ENCODE measurements at places on chromosomes 1 and 21. TPM values are rescaled to one million over a fixed set of nuclear protein-coding genes. Genes with fewer than 3 reads are reported as not detected.

DNA sequence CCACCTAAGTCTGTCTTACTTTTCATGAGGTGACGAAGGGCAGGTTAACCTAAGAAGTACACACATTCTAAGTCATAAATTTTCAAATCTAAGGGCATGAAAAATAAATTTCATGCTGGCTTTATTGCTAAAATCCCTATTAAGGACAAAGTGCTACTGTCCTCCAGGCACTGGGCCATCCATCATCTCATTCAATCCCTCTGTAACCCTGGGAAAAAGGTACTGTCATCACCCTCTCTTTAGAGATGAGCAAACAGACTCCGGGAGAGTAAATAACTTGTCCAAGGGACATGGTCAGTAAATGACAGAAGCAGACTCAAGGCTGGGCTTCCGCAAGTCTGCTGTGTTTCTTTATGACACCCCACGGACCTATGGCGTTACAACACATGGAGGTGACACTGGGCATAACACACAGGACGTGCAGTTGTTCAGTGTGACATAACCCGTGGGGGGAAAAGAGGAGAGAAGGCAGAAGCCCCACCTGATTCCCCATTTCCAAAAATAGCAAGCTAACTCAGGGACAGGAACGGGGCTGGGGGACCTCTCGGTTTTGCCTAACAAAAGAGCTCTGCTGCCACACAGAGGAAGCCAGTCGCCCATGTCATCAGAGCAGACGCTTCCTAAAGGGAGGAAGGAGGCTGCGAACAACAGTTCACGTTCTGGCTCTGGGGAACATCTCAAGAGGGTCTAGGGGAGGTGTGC is 12.5 kb upstream of the SRM start:
- no peak for DNase-seq

DNA sequence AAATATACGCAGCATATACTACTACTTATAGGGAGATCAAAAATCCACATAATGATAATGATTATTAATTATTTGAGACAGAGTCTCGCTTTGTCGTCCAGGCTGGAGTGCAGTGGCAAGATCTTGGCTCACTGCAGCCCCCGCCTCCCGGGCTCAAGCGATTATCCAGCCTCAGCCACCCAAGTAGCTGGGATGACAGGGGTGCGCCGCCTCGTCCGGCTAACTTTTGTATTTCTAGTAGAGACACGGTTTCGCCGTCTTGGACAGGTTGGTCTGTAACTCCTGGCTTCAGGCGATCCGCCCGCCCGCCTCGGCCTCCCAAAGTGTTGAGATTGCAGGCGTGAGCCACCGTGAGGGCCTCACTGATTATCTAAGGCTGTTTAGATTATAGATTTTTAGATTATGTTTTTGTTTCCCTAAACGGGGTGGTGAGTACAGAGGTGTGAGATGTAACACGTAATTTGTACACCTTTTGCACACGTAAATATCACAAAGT is 548 bp upstream of the SLC25A33 start:
- no peak for DNase-seq

DNA sequence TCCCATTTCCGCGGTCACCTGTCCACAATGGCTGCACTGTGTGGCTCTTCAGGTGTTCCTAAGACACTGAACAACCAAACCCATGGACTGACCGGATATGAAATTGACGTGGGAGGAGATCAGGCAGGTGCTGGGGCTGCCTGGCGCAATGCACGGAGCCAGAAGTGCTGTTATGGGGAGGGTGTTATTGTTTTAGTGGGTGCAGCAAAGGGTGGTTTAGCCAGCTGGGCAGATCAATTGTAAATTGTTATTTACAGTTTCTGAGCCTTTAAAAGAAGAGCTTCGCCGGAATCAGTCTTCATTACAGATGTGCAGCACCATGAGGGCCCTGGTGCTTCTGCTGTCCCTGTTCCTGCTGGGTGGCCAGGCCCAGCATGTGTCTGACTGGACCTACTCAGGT is at the start of gene CA6:
CA6 (plus strand) TSS at position 301 of the 400 bp plus-strand sequence; CDS start at position 320, 19 bp downstream.
- DNase-seq = no peak

DNA sequence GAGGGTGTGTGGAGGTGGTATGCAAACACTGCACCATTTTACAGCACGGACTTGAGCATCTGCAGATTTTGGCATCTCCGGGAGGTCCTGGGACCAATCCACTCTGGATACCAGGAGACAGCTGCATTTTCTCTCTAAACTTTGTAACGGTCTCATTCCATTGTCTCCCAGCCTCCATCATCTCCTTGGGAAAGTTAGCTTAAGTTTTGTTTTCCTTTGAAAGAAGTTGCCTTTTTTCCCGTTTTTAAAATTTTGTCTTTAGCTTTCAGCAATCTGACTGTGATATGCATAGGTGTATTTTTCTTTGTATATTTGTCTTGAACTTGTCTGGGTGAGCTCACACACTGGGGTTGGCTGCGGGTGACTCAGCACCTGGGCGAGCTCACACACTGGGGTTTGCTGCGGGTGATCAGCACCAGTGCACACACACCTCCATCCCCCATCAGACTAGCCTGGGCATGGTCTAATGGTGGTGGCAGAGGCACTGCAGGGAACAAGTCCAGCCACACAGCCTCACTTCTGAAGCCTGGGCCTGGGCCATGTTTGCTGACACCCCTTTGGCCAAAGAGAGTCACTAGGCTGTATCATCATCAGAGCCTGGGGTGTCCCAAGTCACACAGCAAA is 32.1 kb upstream of the COL18A1 start:
- DNase-seq = no peak

GRCh38 chr1:88549536-88549935 is 134.5 kb upstream of the PKN2 start:
- no peak for DNase-seq

DNA sequence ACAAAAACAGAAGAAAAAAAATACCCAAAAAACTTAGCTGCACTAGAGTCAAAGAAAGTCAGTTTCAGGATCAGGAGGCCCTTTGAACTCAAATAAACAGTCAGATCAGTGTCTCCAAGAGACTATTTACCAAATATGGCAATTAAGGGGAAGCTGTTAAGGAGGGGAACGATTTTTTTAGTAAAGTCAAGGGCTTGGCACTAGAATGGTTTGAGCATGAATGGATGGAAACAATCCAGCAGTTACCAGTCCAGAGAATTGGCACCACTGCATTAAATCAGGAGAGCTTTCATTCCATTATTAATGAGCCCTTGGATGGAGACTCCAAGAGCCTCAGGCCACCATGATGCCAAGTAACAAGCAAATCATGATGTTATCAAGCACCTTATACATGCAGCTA is 7.2 kb downstream of the TRAPPC3 start:
- no peak for DNase-seq

- no peak for DNase-seq
Observed at GRCh38 chr21:35681946-35682345, 378.4 kb downstream of the SETD4 start.

GRCh38 chr1:19240673-19241538 is 10.4 kb downstream of the EMC1 start:
- DNase-seq = peak; percentile 37

GRCh38 chr1:22037520-22037919 is 15.0 kb upstream of the CDC42 start:
- DNase-seq = no peak

DNA sequence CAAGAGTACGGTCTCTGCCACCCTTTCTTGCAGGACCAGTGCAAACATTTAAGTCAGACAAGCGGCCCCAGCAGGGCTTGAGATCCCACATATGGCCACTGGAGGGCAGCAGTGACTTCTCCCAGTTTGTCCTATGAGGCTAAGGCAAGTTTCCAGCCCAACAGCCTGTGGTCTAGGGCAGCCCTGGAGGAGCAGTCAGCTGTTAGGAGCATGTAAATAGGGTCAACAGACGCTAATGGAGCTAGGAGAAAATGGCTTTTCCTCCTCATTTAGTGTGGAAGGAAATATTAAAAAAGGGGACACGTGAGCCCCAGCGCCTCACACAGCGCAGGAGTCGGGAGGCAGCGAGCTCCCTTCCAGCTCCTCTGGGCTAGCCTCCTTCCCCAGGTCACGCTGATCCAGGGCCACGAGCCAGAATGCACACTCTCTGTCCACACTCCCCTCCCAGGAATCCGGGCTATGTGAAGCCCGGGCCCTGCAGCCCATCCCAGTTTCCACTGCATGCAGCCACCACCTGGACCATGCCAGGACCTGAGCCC is 95.6 kb downstream of the LAMC2 start:
- DNase-seq = peak; percentile 74

DNA sequence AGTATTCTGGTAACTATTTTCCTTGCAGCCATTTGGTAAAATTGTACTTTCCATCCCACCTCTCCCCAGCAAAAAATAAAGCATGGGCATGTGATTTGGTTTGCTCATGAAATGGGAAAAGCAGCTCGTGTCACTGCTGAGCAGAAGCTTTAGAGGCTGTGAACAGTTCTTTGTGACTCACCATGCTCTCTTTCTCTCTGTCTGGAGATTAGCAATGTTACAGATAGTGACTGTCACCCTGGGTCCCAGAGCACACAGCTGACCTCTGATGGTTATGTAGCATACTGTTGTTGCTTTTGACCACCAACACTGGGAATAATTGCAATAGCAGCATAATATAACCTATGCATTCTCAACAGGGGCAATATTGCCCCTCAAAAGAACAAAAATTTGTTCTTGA is 70.6 kb downstream of the RGS2 start:
- DNase-seq = no peak

DNA sequence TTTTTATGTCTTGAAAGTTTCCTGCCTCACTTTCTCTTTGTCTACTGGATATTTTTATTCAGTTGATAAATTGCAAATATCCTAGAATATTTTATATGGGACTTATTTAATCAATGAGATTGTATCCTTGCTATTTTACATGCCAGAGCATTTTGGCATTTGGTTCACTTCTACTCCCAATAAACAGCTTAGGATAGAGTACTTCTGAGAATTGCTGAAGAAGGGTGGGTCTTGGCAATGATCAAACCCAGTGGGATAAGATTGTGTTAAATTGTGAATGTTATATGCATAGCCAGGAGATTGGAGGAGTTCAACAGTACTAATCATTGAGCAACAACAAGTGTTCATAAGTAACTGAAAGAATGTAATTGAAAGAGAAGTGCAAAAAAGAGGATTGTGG is 60.1 kb downstream of the SDCCAG8 start:
- DNase-seq = no peak

- no peak for DNase-seq
Observed at GRCh38 chr21:29748391-29749167, 191.2 kb downstream of the GRIK1 start.

- no peak for DNase-seq
Observed at GRCh38 chr1:167707942-167708341, 13.8 kb upstream of the MPZL1 start.

- no peak for DNase-seq
Observed at GRCh38 chr1:67735206-67735605, 50.2 kb downstream of the GADD45A start.

GRCh38 chr1:107963601-107964335 is 1.2 kb downstream of the VAV3 start:
- DNase-seq = peak; percentile 18

DNA sequence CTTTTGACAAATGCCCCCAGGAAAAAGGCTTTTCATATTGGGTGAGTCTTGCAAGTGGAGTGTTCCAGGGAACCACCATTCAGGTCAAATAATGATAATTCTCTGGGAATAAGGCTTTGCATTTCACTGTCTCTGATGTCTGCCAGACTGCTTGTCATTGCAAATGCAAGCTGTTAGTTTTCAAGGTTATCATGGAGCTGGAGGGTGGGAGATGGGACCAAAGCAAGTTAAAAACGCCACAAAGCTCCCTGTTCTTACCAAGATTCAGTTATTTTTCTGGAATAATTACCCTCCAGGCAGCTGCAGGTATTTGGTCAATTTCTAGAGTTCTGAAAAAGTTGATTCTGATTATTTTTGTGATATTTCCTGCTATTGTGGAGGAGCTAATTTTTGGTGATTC is 210.1 kb downstream of the GPR52 start:
- no peak for DNase-seq

GRCh38 chr1:230251644-230252191 is 174.4 kb downstream of the PGBD5 start:
- no peak for DNase-seq

- DNase-seq = no peak
Observed at GRCh38 chr21:15283789-15284188, 219.0 kb upstream of the NRIP1 start.

DNA sequence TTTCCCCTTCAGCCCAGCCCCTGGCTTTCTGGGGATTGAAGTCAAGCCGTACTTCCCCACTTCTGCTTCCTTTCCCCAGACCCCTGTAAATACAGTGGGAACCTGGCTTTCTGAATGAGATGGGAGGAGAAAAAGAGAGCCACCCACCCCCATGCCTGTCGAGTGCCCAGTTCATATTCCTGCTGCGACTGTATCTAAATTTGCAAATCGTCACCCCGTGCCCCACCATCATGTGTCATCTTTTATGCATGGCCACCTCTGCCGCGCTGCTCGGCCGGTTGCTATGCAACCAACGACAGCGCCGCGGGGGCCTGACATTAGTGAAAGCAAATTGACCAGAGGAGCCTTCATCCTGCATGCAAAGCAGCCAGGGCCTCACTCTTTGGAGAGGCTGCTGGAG is 143.0 kb downstream of the ELAVL4 start:
- no peak for DNase-seq

- no peak for DNase-seq
Observed at GRCh38 chr1:57901208-57901919, 477.5 kb upstream of the DAB1 start.

- no peak for DNase-seq
Observed at GRCh38 chr1:186424539-186424938, 36.4 kb downstream of the PDC start.

DNA sequence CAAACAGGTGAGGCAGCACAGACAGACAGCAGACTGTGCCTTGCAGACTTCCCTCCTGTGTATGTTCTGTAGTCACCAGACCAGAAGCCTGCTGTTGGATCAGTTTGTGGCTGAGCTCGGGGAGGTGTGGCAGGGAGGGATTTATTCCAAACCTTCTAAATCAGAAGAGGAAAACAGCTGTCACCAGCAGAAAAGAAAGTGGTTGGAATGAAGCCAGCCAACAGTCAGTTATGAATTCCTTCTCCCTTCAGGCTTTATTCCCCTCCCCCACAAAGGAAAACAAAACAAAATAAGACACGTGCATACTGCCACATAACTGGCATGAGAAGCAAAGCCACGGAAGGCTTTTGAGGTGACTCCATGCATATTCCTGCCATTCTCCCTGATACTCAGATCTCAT is 19.0 kb upstream of the PIGV start:
- DNase-seq = no peak

DNA sequence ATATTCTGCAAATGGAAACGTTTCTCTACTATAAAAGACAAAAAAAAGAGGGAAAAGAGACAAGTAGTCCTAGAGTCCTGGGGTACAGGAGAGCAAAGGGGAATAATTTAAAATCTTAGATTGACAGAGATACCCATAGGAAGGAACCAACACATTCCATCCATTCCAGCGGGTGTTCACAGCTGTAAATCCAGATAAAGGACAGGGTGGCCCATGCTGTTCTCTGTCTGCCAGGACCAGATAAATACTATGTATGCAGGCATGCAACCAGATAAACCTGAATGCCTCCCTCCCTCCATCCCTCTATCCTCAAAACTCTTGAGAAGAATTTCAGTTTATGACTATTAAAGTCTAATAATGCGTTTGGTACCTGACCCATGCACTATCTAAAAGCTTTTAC is 131.8 kb downstream of the PTPN14 start:
- no peak for DNase-seq

Gene AGBL4
- total RNA-seq = 3.4 TPM

Gene LRRC40
- 97.8 TPM for total RNA-seq

Gene LCE2C
- total RNA-seq = not detected

Gene FAM72D
- total RNA-seq = 1.1 TPM

Gene STMN1
- 706 TPM for total RNA-seq

Gene UQCRHL
- 2.7 TPM for total RNA-seq

Gene RSPO1
- total RNA-seq = not detected

Gene RPE65
- total RNA-seq = 0.16 TPM

Gene ZNF648
- 0.31 TPM for total RNA-seq

Gene IRF6
- 0.31 TPM for total RNA-seq
